ENCODE measurements at places on chromosomes 4 and X.
A peak's percentile ranks its signal among the peaks of the same experiment; 100 is the strongest.

DNA sequence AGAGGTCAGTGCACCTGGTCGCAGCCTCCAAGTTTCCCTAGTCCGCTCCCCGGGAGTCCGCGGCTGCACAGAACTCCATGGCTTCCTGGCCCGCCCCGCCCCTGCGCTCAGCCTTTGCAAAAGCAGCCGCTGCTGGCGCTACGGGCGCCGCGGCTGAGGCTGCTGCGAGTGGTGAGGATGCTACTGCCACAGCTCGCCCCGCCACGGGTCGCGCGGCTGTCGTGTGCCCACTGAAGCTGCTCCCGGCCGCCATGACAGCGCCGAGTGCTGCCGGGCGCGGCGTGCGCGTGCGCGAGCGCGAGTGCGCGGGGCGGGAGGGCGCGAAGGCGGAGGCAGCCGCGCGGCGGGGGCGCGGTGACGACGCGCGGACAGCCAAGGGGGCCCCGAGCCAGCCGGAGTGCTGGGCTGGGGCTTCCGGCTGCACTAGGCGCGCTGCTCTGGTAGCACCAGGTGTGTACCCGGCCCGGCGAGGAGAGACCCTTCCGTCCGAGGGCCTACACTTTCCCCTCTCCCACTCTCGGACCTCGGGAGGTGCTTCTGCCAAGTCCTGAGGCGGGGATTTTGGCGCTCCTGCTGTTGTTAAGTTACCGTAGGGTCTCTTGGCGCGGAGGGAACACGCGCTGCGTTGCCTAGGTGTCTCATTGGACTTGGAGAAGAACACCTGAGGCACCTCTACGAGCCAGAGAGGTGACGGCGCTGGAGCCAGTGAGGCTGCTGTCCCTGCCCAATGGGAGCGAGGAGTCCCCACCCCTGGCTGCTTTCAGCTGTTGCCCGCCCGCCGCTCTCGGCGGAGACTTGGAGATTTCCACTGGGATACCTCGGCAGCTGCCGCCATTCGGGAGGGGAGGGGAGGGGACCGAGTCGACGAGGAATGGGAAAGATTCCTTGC is 619 bp upstream of the LRBA start:
- DNase-seq = peak; percentile 46

DNA sequence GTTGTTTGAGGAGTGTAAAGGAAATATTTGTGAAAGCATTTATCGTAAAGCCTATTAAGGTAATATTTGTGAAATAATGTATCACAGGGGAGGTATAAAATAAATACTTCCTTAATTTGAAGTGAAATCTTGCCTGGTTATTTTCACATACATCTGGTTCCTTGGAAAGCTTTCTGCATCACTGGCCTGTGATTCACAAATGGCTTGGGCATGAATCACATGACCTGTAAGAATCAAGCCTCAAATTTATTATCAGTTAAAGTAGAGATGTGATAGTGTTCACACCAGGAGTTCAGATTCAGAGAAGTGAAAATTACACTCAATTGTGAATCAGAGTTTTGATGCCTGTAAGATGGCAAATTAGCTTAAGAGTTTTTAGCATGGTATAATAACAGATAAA is 1911.4 kb downstream of the STIM2 start:
- DNase-seq = no peak

- DNase-seq = no peak
These were observed 281.8 kb downstream of the RAPGEF2 start for GRCh38 chr4:159384632-159385031.

- no peak for DNase-seq
These were observed 281.7 kb downstream of the UNC5C start for GRCh38 chr4:95267081-95267480.

DNA sequence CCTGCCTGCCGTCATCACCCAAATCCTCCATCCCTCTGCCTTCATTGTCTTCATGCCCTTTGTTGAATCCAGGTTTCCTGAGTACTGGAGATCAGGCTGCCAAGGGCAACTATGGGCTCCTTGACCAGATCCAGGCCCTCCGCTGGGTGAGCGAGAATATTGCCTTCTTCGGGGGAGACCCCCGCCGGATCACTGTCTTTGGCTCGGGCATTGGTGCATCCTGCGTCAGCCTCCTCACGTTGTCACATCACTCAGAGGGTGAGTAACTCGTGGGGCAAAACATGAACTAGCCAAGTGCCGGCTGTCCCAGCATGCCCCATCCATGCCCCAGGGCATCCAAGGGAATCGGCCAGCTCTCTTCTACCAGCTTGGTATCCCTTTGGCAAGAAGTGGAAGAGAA is 19.4 kb downstream of the NLGN3 start:
- DNase-seq = no peak

All from stimulated activated CD8-positive, alpha-beta memory T cell treated with anti-CD3 and anti-CD28 coated beads, Interleukin-4, amount 100 ng/mL, for 1 hour (primary cell).